CD14-positive monocyte (primary cell): ENCODE measurements at places on chromosomes 7 and 10.

GRCh38 chr10:127649642-127650041, 87.3 kb upstream of the FOXI2 start:
- H3K27ac ChIP-seq: no peak overlapping the region
- no peak for DNase-seq
- H3K4me1 ChIP-seq: no peaks in the 10 kb centered on the region
- H3K4me3 ChIP-seq: no peak overlapping the region
- no peaks in the 10 kb centered on the region for H3K27me3 ChIP-seq
- no peaks in the 10 kb centered on the region for H3K36me3 ChIP-seq

- no peaks in the 10 kb centered on the region for H3K27me3 ChIP-seq
- H3K36me3 ChIP-seq: no peaks in the 10 kb centered on the region
- H3K27ac ChIP-seq: no peak overlapping the region
- no peak for DNase-seq
- no peaks in the 10 kb centered on the region for H3K4me1 ChIP-seq
These were observed 708.1 kb upstream of the PCDH15 start for GRCh38 chr10:55509168-55509567.

DNA sequence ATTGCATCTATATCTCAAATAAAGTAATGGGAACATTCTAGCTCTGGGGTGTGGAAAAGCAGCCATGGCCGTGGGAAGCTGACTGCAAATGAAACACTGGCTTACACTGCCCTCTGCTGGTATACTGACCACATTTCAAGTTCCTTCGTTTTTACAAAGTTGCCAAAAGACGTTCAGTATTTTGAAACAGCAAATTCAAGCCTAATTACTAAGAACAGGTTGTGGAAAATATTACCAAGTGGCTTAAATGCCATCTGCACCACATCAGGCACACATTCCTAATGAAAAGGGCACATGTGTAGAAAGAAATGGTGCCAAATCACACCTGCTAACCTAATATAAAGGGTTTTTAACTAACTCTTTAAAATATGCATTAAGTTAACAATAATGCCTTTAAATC, 83.9 kb downstream of the JAZF1 start:
- H3K36me3 ChIP-seq: peaks cover 6% of the 10 kb centered on the region
- peaks cover 15% of the 10 kb centered on the region for H3K4me1 ChIP-seq
- H3K27ac ChIP-seq: no peak overlapping the region
- DNase-seq: peak; percentile 67
- H3K4me3 ChIP-seq: no peak overlapping the region

- no peaks in the 10 kb centered on the region for H3K4me1 ChIP-seq
- no peak overlapping the region for H3K4me3 ChIP-seq
- H3K27me3 ChIP-seq: no peaks in the 10 kb centered on the region
- no peaks in the 10 kb centered on the region for H3K36me3 ChIP-seq
- no peak overlapping the region for H3K27ac ChIP-seq
- DNase-seq: no peak
These were observed 33.9 kb upstream of the XPNPEP1 start for GRCh38 chr10:109957092-109957797.

DNA sequence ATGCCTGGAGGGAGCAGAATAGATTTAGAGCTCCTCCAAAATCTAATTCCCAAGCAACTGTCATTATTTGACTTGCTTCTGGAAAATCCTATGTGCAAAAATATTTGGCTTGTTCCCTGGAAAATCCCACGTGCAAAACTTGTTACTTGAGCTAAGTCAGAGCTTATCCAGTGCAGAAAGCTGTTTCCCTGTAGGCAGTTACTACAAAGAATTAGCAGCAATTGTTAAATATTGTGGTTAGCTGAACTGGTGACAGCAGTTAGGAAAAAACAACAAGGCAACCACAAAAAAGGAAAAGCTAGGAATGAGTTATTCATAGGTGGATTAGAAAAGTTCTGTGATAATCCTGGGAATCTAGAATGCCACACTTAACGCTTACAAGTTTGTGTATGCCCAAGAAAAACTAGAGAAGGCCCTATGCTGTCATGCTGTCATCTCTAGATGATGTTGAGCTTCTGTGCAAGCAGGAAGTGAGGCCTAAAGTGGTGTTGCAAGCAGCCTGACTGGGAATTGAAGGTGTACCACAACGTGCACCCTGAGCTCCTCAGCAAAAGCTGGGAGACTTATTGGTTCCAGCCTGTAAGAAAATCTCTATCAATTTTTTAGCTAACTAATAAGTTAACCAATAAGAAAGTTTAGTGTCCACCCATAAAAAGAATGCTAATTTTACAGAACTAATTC, 738.6 kb upstream of the LRRTM3 start:
- no peaks in the 10 kb centered on the region for H3K36me3 ChIP-seq
- no peaks in the 10 kb centered on the region for H3K4me1 ChIP-seq
- no peak overlapping the region for H3K4me3 ChIP-seq
- no peak overlapping the region for H3K27ac ChIP-seq

DNA sequence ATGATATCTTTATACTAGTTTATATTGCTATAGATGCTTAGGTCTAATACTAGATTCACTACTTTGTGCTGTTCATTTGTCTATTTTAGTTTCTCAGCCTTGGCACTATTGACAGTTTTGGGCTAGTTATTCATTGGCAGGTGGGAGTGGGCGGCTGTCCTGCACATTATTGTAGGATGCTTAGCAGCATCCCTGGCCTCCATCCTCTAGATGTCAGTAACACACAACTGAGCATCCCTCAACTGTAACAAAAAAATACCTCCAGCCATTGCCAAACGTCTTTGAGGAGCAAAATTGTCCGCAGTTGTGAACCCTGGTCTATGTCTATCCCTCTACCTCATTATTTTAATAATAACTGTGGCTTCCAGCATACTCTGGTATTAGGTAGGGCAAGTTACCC, 34.4 kb upstream of the PNLIP start:
- H3K4me1 ChIP-seq: no peaks in the 10 kb centered on the region
- DNase-seq: no peak
- H3K27me3 ChIP-seq: no peaks in the 10 kb centered on the region
- H3K36me3 ChIP-seq: no peaks in the 10 kb centered on the region

DNA sequence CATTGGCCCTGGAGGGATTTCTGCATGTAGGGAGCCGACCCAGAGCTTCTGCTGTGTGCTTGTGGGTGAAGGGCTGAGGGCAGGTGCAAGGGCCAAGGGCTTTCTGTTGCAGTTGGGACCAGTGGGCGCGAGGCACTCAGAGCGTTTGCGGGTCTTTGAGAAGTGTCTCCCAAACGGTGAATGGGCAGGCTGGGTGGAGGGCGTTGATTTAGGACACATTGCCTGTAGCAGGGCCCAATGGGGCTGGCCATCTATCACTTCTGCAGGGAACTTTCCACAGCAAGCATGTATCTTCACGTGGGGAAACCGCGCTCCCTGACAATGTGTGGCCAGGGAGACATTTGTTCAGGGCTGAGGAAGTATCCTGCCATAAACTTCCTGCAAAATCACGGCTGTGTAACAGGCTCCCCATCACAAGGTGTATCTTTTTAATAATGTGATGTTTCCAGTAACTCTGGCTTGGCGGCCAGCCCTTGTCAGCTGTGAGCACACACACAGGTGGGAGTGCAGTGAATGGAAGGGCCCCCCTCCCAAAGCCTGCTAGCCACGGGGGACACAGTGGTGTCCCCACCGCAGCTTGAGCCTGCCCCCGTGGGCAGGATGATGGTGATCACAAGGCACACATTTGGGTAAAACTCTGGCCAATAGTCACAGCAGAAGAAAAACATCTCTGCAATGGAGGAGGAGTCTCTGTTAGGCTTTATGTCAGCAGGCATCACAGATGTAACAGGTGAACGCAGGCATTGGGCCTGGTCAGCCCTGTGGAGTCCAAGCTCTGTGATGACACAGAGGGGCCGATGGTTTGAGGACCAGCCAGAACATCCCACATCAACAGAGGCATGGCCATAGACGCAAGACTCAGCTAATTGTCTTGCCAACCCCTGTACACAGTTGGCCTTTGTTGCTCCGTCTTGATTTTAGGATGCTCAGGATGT, 84.3 kb downstream of the GLRX3 start:
- DNase-seq: no peak
- no peaks in the 10 kb centered on the region for H3K27me3 ChIP-seq
- H3K4me1 ChIP-seq: no peaks in the 10 kb centered on the region
- H3K36me3 ChIP-seq: no peaks in the 10 kb centered on the region
- H3K4me3 ChIP-seq: no peak overlapping the region
